RPMI7951 (cell line): ENCODE measurements at places on chromosomes 1 and 21.

DNA sequence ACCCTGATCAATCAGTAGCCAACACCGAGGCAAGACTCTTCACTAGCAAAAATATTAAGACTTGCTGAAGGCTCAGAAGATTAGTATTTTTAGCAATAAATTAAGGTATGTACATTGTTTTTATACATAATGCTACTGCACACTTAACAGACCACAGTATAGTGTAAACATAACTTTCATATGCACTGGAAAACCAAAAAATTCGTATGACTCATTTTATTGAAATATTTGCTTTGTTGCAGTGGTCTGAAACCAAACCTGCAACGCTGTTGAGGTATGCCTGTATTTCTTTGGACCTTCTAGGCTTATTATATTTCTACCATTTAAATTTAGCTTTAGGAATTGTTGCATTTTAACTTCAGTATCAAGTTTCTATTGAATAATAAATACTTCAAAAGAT lies 65.8 kb upstream of the BCL9 start:
- DNase-seq = no peak

- DNase-seq = peak; percentile 52
Observed at GRCh38 chr1:157580179-157580827, 17.6 kb downstream of the FCRL4 start.

DNA sequence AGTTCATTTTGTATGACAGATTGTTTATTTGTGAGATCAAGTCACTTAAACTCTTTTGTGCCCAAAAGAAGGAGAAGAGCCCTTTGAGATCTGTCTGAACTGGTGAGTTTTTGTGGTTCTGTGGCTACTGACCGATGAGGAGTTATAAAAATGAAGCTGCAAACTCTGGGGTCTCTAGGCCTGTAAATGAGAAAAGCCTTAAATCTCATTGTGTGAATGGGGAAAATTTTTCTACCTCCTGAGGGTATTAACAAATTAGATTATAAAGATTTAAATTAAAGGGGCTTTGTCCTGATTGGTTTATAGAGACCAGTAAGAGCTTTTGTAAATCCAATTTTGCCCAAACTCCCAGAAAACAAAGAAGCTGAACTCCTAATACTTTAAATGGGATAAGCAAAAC lies 9.7 kb upstream of the KLF17 start:
- no peak for DNase-seq

GRCh38 chr1:167416506-167416905 lies 101.8 kb downstream of the CD247 start:
- DNase-seq = no peak

GRCh38 chr1:82567348-82567747 lies 766.6 kb downstream of the ADGRL2 start:
- DNase-seq = no peak

GRCh38 chr1:195894411-195894810 lies 713.8 kb downstream of the KCNT2 start:
- no peak for DNase-seq

DNA sequence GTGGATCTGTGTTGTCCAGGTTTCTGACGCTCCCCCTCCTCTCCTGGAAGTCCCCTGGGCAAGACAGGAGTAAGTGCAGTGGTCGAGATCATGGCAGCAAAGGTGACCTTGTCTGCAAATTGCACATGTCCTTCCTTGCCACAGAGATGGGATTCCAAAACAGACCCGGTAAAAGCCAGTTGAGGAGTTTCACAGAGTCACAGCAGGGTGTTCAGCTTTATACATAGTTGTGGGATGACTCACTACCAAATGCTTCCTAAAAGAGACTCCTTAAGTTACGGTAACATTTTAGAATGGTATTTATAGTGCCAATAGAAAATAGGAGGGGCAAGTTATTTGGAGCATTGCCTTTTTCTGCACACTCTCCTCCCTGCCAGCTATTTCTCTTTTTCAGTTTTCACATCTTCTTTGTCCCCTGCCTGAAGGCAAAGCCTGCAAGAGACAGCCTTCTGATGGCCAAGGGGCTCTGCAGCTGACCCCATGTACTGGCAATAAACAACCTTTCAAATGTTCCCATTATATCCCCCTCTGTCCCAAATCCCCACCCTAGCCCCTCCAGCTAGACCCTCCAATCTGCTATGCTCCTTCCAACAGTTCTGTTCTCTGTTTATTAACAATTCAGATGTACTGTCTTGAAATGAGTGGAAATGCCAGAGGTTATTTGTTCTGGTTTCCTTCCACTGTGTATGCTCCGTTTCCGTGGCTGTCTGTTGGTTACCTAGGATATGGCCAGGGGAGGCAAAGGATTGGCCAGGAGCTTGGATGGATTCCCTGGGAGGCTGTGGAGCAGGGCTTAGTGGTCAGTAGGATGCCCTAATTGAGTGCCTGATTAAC lies 115.0 kb downstream of the TGFB2 start:
- peak; percentile 94 for DNase-seq

GRCh38 chr1:29586991-29587745 lies 350.8 kb downstream of the PTPRU start:
- DNase-seq = peak; percentile 95

DNA sequence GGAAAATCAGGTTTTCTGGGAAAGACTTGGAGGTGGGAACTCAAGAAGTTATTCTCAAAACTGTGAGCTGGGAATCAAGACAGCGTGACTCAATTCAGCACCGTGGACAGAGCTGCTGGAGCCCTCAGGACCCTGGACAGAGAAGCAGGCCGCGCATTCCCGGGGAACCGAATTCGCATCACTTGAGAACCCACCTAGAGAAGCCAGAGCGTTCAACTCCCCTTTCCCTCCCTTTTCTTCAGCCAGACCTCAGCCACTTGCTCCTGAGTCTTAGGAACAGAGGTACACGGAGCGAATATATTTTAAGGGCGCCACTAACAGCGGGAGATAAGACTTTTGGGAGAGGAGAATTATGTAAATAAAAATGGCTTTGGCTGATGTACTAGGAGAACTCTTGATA lies 2.0 kb upstream of the LIN28A start:
- DNase-seq = peak; percentile 64

- no peak for DNase-seq
Observed at GRCh38 chr1:223684488-223684792, 18.9 kb upstream of the CAPN8 start.

- no peak for DNase-seq
Observed at GRCh38 chr1:1624443-1625403, 7.2 kb upstream of the MMP23B start.

DNA sequence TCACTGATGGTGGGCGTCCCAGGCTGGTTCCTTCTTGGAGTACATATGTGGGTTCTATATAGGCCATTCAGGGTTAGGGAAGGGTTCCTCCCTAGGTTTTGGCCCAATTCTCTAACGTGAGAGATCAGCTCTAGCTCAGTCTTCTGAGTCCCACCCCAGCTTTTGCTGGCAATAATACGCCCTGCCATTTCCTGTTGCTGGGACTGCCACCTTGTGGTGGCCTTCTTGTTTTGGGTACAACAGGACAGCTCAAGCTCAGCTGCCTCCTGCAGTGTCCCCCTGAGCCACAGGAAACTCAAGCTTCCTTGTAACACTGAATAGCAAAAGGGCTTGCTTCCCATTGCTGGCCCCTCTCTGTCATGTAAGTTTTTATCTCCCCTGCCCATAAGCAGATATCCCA lies 77.8 kb downstream of the BACH1 start:
- DNase-seq = peak; percentile 57

DNA sequence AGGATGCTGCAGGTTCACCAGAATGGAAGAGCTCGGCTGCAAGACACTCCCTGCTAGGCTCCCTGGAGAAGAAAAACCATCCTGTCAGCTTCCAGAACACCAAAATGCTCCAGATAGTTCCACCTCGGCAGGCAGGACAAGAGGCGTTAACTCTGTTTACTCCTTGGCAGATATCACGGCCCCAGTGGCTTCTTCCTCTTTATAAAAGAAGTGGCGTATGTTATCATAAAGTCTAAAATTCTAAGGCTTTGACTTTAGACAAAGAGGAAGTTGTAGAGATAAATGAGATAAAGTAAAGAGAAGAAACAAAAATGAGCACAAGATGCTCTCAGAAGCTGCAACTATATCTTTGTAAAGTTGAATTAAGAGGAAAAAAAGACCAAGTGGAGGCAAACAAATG lies 24.3 kb upstream of the MTF1 start:
- no peak for DNase-seq

GRCh38 chr1:214506972-214507431 lies 44.4 kb downstream of the PTPN14 start:
- no peak for DNase-seq

- DNase-seq = peak; percentile 87
Observed at GRCh38 chr1:170494369-170494768, 37.6 kb upstream of the GORAB start.

DNA sequence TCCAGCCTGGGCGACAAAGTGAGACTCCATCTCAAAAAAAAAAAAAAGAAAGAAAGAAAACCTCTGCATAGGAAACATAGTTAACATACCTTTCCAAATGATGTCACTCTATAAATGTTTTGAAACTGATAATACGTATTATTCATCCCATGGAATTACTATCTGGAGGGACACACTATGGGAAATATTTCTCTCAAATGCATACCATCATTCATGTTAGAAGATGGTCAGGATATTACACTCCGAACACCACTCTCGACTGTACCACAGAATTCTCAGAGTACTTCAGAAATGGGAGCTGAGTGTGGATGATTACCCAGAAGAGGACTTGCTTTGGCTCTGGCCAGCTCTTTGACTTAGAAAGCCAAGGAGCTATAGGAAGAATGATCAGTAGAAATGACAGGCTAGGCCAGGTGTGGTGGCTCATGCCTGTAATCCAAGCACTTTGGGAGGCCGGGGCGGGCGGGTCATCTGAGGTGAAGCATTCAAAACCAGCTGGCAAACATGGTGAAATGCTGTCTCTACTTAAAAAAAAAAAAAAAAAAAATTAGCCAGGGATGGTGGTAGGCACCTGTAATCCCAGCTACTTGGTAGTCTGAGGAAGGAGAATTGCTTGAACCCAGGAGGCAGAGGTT lies 5.2 kb upstream of the LIN28A start:
- DNase-seq = no peak

DNA sequence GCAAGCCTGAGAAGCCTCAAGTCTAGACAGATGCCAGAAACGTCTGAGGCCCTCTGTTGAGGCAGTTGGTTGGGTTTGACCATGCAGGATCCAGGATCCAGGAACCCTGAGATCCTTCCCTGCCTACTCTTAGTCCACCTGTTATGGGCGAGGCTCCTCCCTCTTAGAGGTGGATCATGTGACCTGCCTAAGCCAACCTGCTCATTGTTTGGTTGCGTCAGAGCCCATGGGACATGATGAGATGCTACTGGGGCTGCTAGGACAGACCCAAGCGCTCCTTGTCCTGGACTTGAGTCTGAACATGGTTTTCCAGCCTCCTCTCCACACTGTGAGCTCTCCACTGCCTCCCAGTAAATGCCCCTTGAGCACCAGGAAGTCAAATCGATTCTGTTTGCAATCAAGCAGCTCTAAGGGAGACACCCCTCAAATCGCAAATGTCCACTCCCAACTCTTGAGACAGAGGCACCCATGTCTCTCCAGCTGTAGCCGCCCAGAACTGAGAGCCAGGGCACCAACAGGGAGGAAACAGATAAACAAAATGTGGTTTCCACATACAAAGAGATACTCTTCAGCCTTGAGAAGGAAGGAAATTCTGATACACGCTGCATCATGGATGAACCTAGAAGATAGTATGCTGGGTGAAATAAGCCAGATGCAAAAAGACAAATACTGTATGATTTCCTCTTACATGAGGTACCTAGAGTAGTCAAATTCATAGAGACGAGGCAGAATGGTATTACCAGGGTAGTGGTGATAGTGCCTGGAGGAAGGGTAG lies 31.7 kb upstream of the WNT4 start:
- DNase-seq = no peak

DNA sequence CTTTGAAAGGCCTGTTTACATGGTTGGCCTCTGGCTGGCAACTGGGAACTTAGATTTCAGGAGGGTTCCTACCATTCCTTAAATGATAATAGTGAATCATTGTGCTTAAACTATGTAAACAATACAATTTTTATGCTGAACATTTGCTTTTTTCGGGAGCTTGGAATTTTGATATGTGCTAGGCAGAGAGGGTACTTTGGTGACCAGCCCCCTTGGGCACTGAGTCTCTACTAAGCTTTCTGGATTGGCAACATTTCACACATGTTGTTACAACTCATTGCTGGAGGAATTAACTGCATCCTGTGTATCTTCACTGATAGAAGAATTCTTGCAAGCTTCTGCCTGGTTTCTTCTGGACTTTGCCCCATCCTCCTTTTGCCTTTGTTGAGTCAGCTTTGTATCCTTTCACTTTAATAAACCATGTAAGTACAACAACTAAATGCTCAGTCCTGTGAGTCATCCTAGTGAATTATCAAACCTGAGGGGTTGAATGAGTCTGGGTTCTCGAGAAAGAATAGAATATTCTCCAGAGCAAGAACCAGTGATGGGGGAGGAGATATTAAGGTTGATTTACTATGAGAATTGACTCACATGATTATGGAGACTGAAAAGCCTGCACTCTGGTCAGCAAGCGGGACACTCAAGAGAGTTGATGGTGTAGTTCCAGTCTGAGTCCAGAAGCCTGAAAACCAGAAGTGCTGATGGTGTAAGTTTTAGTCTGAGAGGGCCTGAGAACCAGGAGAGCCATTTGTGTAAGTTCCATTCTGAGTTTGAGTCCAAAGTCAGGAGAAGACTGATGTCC lies 3.1 kb upstream of the SLC16A4 start:
- DNase-seq = peak; percentile 77

GRCh38 chr1:55326496-55327243 lies 111.5 kb upstream of the USP24 start:
- DNase-seq = peak; percentile 74

GRCh38 chr1:2291577-2291976 lies 63.5 kb downstream of the SKI start:
- DNase-seq = peak; percentile 35

DNA sequence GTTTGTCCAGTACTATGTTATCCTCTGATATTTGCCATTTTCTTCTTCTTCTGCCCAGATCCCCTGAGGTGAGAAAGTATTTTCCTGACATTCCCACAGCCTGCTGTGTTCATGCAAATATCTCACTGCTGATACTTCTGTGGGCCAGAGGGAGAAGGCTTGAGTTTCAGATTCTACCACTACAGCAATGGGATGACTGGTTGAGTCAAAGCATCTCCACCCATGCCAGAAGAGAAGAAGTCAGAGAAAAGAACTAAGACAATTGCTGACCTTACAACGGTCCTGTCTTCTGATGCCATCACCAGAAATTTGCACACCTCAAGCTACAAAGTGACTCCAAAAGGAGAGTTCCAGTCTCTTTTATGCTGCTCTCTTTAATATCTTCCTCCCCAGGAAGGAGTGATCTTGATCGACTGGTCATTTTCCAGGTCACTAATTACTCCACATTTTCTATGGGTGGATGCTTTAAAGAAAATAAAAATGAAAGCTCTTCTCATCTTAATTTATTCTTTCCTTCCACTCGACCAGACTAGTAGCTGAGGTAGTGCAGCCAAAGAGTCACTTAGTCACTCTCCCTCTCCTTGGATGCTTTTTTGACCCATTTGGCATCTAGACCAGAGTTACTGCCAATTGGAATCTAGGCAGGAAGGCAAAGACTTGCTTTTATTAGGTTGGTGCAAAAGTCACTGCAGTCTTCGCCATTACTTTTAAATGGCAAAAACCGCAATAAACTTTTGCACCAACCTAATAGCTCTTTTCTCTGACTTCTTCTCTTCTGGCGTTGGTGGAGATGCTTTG lies 195.1 kb downstream of the PTPRC start:
- DNase-seq = no peak
